ENCODE measurements at places on chromosomes 3 and 15.

DNA sequence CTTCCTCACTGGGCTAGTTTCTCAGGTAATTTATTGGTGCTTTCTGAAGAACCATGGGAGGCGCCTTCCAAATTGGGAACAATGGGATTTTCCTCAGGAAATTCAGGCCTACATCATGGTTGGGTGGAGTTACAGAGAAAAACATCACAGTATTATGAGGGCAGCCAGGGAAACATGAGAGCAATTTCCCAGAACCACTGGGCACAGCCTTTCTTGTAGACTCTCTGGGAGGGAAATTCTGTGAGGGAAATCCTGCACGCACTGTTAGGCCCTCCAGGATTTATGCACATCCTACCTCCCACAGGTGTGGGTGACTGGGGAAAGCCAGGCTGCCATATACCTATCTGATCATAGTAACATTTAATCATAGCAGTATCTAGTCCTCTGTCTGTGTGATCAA is 13.2 kb downstream of the POPDC2 start:
- DNase-seq = no peak

DNA sequence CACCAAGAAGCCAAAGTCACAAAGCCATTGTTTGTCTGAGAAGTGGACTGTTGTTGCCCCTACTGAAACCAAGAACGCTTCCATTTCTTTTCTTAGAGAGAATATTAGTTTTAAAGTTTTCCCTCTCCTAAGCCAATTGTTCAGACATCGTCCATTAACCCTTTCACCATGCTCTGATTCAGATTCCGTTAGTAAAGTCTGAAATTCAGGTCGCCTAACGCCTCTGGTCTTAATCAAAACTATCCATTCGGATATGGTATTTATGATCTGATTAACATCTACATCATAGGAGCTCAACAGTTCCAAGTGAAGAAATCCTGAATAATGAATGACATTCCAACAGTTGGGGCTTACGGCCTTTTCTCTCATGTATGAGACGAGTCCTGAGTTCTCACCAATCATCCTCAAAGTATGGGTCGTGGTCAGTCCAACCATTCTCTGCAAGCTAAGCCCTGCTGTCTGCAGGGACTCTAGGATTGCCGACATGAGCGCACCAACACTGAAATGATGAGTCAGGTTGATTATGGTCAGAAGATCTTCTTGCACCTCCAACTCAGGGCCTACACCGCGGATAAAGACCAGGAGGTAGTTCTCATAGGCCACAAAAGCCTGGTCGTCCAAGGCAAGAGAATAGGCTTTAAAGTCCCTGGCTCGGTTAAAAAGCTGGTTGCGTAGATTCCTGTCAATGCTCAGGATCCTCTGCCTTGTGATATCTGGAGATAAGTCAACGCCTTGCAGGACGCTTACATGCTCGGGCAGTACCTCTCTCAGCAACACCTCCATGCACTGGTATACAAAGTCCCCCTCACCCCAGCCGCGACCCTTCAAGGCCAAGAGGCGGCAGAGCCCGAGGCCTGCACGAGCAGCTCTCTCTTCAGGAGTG is 767 bp downstream of the EPM2AIP1 start:
- no peak for DNase-seq

DNA sequence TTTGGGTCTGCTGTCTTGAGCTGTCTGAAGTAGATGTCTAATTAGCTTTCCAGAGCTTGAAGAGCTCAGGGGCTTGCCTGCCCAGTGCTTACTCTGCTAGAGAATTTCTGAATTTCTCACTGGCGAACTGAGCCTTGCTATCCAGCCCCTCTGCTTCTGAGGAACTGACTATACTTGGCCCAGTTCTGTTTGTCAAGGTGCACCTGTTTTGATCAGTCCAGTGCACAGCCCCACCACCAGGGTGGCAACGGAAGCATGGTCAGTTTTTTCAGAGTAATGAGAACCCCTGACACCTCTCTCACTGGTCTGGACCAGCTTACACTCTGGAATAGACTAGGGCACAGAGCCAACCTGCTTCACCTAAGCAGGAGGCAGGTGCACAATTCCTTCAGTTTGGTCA is 25.2 kb downstream of the ITGB5 start:
- no peak for DNase-seq

DNA sequence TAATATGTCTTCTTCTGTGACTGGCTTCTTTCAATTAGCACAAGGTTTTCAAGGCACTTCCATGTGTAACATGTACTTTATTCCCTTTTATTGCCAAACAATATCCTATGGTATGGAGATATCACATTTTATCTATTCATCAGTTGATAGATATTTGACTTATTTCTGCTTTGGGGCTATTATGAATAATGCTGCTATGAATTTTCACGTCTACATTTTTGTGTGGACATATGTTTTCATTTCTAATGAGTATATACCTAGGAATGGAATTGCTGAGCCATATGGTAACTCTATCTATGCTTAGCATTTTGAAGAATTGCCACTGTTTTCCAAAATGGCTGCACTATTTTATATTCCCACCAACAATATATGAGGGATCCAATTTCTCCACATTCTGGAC is 3.6 kb upstream of the AGTR1 start:
- no peak for DNase-seq

DNA sequence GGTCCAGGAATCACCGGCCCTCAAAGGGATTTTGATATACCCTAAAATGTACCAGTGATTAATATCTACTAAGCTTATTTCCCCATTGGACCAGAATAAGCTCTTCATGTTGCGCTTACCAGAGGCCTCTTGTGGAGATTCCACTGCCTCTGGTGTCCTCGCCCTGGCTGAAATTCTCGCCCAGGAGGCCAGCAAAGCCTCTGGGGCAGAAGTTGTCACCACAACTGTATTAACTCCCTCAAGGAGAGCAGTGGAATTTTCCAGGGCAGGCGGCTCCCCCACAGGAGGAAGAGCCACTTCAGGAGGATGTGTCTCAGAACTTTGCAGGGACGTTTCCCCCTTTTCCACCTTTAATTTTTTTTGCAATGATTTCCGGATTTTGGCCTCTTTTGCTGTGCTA is 6.9 kb downstream of the DPPA4 start:
- DNase-seq = no peak

DNA sequence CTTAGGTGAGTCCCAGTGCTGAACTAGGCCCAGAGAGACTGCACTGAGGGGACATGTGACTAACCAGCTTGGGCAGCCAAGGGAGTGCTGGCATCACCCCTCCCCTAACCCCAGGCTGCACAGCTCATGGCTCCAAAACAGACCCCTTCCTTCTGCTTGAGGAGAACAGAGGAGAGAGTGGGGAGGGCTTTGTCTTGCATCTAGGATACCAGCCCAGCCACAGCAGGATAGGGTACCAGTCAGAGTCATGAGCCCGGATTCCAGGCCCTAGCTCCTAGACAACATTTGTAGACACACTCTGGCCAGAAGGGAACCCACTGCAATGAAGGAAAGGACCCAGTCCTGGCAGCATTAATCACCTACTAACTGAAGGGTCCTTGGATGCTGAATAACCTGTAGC is 49.9 kb upstream of the PLSCR4 start:
- DNase-seq = no peak

GRCh38 chr15:38597219-38597800 is 32.7 kb upstream of the RASGRP1 start:
- DNase-seq = no peak

DNA sequence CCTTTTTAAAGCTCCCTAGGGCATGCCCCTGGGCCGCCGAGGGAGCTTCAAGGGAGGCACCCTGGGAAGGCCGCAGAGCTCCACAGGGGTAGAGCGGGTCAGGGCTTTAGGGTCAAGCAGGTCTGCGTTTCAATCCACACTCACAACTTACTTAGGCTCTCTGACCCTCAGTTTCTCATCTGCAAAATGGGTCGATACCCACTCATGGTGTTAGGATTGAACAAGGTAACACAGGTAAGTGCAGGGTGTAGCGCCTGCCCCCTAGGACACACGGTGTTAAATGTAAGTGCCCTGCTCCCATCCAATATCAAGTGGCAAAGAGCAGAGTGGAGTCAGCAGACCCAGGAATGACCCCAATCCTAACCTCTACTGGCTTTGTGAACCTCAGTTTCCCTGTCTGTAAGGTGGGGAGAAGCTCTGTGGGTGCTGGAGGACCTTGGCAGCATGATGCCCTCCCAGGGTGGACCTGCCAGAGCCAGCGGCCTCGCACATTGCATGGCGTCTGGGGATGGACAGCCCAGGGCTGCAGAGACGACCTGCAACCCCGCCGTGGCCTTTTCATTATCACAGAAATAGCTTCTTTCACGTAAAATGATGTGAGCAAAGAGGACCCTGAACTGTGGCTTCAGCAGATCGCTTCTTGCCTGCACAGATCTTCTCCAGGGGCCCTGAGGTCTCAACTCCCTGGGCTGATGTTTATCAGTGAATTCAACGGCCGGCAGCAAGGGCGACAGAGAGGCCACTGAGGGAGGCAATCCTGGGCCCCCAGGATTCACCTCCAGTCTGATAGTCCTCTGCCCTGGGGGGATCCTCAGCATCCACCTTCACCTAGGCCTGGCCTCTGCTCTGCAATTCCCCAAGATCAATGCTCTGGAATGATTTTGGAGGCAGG is 138.5 kb downstream of the CHSY1 start:
- DNase-seq = no peak

DNA sequence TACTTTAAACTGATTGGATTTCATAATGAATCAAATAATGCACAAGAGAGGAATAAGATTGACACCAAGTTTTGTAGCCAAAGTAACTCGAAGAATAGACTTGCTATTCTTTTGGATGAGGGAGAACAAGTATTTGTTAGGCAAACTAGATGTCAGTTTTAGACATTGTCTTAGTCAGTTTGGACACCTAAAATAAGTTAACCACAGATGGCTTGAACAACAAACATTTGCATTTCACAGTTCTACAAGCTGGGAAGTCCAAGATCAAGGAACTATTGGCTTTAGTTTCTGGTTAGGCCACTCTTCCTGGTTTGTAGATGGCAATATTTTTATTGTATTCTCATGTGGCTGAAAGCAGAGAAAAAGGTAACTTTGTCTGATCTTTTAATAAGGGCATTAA is 61.3 kb upstream of the OSTN start:
- no peak for DNase-seq

DNA sequence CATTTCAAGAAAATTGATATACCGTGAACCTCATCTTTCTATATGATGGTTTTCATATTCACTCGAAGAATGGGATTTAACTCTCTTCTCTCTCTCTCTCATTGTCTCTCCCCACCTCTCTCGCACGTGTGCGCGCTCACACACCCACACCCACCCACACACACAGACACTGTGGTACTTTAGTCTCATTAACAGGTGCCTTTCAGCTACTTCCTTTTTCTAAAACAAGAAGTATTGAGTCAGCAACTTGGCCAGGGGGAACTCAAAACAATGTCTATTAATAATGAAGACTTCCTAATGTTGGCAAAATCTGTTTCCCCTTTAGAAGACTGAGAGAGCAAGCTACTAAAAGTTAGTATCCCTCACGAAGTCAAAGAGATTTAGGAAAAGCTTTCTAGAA is 150.7 kb downstream of the TMCO5A start:
- DNase-seq = no peak

DNA sequence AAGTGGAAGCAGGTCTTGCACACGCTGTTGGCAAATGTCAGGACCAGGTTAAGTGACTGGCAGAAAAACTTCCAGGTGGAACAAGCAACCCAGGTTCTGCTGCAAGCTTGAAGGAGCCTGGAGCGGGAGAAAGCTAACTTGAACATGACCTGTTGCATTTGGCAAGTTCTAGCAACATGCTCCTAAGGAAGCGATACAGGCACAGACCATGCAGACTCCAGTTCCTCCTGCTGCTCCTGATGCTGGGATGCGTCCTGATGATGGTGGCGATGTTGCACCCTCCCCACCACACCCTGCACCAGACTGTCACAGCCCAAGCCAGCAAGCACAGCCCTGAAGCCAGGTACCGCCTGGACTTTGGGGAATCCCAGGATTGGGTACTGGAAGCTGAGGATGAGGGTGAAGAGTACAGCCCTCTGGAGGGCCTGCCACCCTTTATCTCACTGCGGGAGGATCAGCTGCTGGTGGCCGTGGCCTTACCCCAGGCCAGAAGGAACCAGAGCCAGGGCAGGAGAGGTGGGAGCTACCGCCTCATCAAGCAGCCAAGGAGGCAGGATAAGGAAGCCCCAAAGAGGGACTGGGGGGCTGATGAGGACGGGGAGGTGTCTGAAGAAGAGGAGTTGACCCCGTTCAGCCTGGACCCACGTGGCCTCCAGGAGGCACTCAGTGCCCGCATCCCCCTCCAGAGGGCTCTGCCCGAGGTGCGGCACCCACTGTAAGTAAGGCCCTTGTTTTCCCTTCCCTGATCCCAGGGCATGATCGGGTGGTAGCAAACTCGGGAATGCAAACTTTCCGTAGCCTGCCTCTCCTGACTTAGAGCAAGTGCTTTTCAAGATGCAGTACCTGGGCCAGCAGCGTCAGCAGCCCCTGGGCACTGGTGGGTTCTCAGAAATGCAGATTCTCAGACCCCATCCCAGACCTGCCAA is 759 bp downstream of the GALNT15 start:
- no peak for DNase-seq

DNA sequence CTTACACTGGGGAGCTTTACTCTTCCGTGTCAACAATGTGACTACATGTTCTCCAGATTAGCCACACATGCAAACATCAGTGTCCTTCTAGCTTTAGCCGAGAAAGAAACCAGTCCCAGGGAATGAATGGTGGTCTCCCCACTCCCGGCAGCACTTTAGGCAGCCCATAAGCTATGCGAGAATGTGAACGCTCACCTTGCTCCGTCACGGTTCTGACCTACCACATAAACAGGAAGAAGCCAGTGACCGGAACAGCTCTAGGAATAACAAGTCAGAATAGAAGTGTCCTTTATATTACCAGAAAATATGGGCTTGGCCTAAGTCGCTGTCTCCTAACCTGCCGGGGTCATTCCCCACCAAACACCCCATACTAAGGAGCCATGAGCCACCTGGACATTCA is 98.0 kb upstream of the ABHD17C start:
- no peak for DNase-seq

- DNase-seq = no peak
Measured at GRCh38 chr15:40554161-40554525, 10.7 kb downstream of the CCDC32 start.

- DNase-seq = no peak
Measured at GRCh38 chr3:30970183-30970582, 75.7 kb upstream of the GADL1 start.

DNA sequence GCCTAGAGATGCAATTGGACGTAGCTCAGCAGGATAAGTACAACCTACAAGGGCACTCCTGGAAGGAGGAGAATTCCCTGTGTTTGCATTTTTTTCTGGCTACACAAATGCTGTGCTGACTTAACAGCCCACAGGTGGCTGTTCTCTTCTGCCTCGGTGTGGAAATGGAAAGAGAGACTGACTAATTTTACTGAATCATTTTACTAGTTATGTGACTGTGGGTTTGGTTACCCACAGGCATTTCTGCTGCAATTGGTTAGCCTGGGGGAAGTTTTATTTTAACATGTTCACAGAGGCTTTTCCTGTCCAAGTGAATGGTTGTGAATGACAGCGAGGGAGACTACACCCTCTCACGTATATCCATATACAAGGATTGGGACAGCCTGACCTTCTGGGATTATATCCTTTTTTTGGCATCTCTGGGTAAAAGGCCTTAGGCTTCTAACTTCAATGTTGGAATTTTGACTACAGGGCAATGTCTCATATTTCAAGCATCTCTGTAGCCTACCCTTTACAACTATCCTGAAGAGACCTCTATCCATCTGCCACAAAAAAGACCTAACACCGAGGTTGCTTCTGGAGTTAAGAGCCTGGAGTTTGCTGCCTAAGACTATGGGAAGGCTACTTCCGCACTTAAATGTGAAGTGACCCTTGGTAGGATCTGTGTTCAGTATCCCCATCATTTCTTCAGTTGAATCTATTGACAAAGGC is 67.2 kb upstream of the TP63 start:
- no peak for DNase-seq
